H4 (cell line): ENCODE measurements at places on chromosomes 16 and 17. TPM values are rescaled to one million over a fixed set of nuclear protein-coding genes. Genes with fewer than 3 reads are reported as not detected.
A peak's percentile ranks its signal among the peaks of the same experiment; 100 is the strongest.

- DNase-seq: no peak
These were observed 2.9 kb upstream of the KCNH6 start for GRCh38 chr17:63519972-63520882.

GRCh38 chr16:23324727-23325126 lies 22.6 kb downstream of the SCNN1B start:
- peak; percentile 65 for DNase-seq

CEMP1 gene
- total RNA-seq: 0.08 TPM in 1 of 2 replicates, not detected in the other

RND2 gene
- not detected in 2 replicates for total RNA-seq

DNA sequence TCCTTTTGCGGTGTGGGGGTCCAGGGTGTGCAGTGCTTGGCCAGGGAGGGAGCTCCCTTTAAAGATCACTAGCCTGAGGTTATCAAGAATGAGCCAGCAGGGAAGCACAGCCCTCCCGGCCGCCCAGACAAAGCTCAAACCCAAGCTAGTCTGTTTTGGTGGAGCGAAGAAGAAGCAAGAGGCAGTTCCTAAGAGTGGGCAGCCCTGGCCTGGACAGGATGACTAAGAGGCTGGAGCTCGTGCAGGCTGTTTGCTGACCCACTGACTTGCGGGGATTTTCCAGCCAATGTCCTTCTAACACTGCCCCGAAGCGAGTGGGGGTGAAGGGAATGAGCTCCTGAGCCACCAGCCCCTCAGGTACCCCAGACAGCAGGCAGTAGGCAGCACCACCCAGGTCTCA lies 134.4 kb downstream of the COPRS start:
- DNase-seq: no peak

DNA sequence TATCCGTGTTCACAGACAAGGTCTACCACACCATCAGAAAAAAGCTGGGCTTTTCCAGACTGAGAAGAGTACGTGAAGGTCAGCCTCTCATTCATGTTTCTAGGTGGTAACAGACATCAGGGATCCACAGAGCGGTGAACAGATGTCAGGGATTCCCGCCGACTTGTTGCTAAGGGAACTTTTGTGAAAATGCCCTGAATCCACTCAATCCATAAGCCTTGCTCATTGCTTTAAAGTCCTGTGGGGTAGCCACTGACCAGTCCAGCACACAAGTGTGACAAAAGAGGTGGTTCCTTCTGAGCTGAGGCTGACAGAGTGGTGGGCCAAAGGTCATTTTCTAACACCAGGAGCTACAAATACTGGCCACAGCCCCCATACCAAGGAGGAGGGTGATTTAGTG lies 5.9 kb downstream of the GAS7 start:
- DNase-seq: no peak

- DNase-seq: no peak
These were observed 256.1 kb downstream of the BCAS3 start for GRCh38 chr17:60933739-60934138.

MYH10 gene
- 20.2 and 21.1 TPM in 2 replicates for total RNA-seq

DNA sequence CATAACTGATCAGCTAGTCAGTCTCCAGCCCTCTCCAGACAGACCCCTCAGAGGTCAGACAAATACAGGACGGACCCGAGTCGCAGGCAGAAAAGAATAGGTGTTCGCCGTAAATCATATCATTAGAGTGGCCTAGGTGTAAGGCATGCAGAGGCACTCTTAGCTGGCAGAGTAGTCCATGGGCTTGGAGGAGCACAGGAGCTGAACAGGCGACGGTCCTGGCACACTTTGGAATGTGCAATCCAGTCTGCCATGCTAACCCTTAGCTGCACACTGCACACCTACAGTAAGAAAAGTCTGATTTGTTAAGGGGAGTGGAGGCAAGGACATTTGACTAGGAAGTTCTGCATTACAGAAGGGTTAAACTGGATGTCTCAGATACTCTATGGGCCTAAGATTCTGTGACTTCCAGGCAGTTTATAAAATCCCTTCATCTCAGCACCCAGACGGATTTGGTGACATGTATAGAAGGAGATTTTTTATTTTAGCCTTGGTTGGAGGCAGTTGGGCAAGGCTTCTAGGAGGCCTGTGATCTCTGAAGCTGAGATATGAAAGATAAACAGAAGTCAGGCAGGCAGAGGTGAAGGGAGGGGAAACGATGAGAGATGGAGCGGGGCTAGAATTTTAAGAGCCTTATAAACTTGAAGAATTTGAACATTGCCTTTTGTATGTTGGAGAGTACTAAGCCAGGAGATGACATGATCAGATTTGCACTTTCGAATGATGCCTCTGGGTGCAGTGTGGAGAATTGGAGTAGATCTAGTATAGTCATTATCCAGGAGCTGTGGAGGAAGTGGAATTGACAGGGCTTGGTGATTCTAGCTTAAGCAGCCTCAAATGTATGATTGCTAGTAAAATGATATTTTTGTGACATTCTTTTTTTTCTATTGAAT lies 34.6 kb upstream of the SLC5A11 start:
- no peak for DNase-seq

DNA sequence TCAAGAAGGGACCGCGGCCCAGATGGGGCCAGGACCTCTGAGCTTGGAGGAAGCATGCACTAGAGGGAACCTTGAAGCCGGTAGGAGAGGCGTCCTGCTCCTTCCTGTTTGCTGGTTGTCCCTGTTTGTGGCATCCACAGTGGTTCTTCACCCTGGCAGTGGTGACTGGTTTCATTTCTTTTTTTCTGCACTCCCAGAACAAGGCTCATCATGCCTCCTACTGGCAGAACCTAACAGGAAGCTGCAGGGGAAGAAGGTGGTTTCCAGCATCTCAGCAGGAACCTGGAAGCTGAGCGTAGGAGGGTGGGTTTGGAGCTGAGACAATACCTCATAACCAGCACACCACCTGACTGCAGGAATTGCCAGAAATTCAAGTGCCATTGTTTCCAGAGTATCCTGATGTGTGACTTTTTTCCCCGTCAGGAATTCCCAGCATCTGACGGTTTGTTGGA lies 5.8 kb downstream of the TMEM231 start:
- peak; percentile 44 for DNase-seq

GDPD3 gene
- total RNA-seq: not detected in 2 replicates

- DNase-seq: no peak
These were observed at the start of gene DERL2 for GRCh38 chr17:5485270-5486205. Gene DERL2, minus strand, starts transcription at chr17:5486178. Its CDS starts 17 bp downstream, at chr17:5486161.

GRCh38 chr17:40457369-40457768 lies 14.1 kb downstream of the IGFBP4 start:
- no peak for DNase-seq

GRCh38 chr17:33014751-33015150 lies 23.1 kb downstream of the SPACA3 start:
- no peak for DNase-seq

KCNH4 gene
- total RNA-seq: 0.06 TPM in 1 of 2 replicates, not detected in the other

ACSM2B gene
- not detected in 2 replicates for total RNA-seq

- no peak for DNase-seq
These were observed 36.7 kb upstream of the CCL1 start for GRCh38 chr17:34399725-34400124.

- no peak for DNase-seq
These were observed 571 bp upstream of the USP10 start for GRCh38 chr16:84699147-84699711.

C17orf78 gene
- not detected in 2 replicates for total RNA-seq

CDIP1 gene
- total RNA-seq: 5.4 and 8.0 TPM in 2 replicates

DNA sequence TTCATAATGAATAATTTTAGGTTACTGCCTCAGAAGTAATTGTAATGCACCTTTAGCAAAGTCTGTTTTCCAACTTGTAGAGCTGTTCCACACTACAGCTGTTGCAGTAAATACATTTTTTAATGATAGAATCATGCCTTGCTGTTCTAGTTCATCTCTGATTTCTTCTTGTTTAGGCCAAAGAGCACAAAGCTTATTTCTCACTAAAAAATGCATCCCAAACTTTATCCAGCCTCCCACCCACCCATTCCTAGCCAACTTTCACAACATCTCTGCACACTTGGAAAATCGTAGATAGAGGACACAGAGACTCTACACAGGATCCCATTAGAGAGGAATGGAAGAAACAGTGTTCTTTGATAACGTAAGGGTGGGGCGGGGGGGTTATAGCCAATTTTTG lies 252.2 kb upstream of the DYNLRB2 start:
- no peak for DNase-seq

DNA sequence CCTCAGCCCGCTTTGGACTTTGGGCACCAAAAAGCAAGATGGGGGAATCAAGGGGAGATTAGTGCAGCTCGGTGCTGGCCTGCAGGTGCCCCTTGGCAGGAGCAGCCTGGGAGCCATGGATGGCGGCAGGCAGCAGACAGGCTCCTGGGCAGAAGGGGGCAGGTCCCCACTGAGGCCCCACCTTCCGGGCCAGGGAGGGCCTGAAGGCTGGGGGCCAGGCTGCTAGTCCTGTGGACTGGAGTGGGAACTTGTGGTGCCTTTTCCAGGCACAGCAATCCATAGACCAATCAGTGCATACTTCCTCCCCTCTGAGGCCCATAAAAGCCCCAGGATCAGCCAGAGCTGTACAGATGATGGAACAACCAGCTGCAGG lies 64.0 kb downstream of the USP32 start:
- no peak for DNase-seq

CACNG1 gene
- total RNA-seq: not detected in 2 replicates

GRCh38 chr17:53668854-53669253 lies 153.9 kb upstream of the KIF2B start:
- DNase-seq: no peak

- no peak for DNase-seq
These were observed 3.8 kb upstream of the APPBP2 start for GRCh38 chr17:60529806-60530205.

DNA sequence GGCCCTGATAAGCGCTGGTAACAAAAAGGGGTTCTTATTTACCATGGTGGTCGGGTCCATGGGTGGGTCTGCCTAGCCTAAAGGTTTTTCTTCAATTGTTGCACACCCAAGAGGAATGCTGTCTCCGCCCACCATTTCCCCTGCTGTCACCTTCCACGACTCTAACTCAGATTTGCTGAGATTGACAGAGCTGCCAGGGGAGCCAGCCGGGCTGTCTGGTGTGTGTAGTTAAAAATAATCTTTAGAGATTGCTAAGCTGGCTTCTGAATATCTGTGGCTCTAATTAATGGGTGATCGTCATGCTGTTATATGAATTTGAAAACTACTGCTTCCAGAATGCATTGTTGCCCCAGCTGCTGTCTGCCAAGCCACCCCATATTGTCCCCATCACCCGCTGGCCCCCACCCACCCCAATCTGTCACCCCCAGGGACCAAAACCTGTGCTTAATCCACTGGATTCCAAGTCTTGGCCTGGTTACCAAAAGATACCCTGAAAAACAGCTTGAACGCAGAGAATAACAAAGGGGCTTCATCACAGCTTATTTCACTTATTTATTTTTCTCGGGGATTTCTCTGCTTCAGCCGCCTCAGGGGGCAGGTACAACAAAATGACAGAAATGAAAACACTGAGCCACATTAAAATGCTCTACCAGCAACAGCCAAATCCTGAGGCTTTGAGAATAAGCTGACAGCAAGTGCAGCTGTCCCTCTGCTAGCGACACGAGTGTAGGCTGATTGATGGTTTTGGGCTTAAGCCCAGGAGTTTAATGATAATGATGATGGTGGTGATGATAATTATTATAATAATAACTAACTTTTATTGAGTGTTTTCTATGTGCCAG lies 46.1 kb upstream of the NLK start:
- no peak for DNase-seq

FKBP10 gene
- total RNA-seq: 90.7 and 91.9 TPM in 2 replicates

KCTD2 gene
- 14.3 and 16.5 TPM in 2 replicates for total RNA-seq

DNA sequence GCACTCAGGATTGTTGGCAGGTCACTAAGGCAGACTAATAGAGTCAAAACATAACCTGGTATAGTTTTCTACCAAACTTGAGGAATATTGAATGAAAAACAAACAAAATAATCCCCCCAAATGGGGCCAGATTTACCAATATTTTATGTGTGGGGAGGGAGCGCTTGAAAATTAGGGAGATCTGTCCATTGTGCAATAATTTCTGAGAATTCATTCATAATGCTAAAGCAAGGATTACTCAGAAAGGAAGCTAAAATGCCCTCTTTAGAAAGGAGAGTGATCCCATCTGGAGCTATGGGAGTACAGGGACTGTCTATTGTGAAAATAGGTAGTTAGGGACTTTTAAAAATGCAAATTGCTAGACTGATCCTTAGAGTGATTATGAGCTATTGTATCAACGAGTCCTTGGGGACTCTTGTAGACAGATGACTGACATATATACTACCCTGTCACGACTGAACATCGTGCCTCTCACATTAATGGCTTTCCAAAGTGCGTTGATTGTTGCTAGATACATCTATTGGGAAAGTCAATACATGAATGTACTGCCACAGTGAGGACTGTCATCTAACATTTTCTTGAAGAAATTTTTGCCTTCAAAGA lies 193.6 kb downstream of the AATF start:
- no peak for DNase-seq

SLC7A5 gene
- 143 and 153 TPM in 2 replicates for total RNA-seq

DNA sequence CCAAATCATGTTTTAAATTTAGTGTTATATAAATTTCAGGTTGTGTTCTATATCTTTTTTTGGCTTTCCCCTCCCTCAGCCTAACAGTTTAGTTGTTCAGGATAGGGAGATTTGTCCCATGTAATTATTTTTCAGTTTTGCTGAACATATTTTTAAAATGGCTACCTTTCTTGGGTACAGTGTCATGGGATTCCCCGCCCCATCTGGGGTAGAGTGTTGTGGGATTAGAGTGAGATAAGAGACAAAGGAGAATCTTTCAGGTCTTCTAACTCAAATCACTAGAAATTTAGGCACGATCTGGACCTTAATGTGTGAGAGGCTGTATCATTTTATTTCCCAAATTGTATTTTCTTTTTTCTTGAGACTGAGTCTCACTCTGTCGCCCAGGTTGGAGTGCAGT lies 24.8 kb downstream of the NFAT5 start:
- DNase-seq: no peak

- DNase-seq: no peak
These were observed 105.2 kb downstream of the CLEC16A start for GRCh38 chr16:11049396-11050059.

DNA sequence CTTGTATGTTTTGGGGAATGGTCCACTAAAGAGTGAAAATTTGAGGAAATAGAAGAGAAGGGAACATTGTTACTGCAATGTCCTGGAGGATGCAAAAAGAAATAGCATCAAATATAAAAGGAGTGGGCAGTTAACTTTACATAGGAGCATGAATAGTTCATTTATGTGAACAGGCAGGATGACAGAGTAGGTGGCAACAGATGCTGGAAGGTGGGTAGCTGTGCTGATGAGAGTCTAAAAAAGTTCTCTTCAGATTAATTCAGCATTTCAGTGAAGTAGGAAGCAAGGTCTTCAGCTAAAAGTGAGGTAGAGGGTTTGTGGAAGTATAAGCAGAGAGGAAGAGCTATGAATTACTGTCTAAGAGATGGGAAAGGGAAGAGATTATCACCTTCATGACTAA lies 276.5 kb downstream of the KIF2B start:
- DNase-seq: no peak

GRCh38 chr17:45316434-45317110 lies at the start of gene MAP3K14:
Gene MAP3K14, minus strand, starts transcription at chr17:45317020. Its CDS starts 26,275 bp downstream, at chr17:45290745.
- peak; percentile 44 for DNase-seq

- no peak for DNase-seq
These were observed 2.3 kb upstream of the MVD start for GRCh38 chr16:88665148-88665547.

- peak; percentile 29 for DNase-seq
These were observed 4.0 kb downstream of the NUPR1 start for GRCh38 chr16:28534542-28535373.

NEK8 gene
- total RNA-seq: 1.4 and 3.1 TPM in 2 replicates
